ENCODE measurements at places on chromosomes 6 and 20.

GRCh38 chr20:52003415-52003814 lies 188.2 kb downstream of the ZFP64 start:
- peak; percentile 62 for DNase-seq

DNA sequence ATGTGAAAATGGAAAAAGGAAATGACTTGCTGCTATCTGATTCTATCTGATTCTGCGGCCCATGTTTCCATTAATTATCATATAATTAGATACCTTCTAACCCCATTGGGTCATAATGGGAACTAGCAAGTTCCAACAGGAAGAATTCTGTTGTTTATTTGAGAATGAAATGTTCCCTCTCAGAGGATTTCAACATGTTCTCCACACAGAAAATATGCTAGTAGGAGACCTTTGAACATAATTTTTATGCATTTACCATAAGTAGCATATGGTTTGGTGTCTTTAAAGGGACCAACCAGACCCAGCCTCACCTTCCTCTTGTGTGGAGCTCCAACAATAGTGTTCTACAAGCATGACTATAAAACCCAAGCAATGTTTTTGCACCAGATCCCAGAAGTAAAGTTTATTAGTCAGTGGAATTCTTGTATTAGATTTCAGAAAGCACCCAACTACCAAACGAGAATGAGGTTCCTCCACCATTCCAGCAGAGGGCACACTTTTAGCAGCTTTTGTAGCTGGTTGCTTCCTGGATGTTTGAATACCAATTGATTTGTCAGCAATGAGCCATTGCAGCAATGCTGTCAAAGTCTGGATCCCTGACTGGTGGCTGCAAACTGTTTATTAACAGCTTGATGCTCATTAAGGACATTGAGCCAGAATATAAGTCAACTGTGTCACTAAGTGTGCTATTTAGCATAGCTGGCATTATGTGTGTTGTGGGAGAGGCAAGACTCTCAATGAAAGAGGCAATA lies 143.6 kb upstream of the GJE1 start:
- DNase-seq = peak; percentile 19

- no peak for DNase-seq
Measured at GRCh38 chr6:147595961-147596360, 87.5 kb downstream of the SAMD5 start.

- no peak for DNase-seq
Measured at GRCh38 chr6:83633609-83634008, 75.3 kb downstream of the SNAP91 start.

DNA sequence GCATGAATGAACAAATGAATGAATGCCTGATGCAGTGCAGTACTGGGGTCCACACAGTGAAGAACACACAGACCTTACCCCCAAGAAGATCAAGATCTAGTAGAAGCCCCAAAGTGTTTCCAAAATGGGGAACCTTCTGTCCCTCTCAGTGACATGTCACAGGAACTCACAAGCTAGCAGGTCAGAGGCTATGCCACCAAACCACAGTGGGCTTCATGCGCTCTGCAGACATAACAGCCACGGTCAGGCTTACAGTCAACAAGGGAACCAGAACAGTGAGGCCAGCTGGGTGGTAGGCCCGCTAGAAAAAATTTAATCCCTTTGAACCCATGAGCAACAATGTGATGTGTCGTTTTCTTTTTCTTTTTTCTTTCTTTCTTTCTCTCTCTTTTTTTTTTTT lies 20.2 kb upstream of the ARFGEF2 start:
- no peak for DNase-seq

- DNase-seq = no peak
Measured at GRCh38 chr20:40571639-40572038, 117.4 kb downstream of the MAFB start.

DNA sequence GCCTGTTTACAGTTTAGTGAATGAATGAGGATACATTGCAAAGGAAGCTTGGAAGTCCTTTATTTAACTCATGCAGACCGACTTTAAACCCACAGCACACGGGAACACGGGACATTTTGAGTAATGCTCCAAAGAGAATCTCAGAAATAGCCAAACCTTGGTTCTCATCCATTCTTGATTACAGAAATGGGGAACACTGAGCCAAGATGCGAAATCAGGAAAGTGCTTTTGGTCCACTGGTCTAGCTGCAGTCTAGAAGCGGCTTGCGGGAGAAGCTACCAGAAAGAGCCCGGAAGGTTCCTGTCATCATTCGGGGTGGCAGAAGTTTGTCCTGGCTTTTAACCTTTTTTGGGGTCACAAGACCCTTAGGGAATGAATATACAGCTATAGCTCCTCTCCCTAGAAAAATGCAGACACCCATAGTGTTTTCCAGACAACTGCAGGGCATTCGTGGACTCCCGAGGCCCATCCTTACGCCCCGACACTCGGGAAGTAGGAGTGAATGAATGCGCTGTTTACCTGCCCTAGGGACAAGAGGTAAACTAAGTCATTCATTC lies 475 bp upstream of the TMEM181 start:
- no peak for DNase-seq

GRCh38 chr6:51626391-51626790 lies 461.0 kb downstream of the PKHD1 start:
- DNase-seq = no peak

- no peak for DNase-seq
Measured at GRCh38 chr6:157429248-157429647, 48.3 kb downstream of the ZDHHC14 start.

DNA sequence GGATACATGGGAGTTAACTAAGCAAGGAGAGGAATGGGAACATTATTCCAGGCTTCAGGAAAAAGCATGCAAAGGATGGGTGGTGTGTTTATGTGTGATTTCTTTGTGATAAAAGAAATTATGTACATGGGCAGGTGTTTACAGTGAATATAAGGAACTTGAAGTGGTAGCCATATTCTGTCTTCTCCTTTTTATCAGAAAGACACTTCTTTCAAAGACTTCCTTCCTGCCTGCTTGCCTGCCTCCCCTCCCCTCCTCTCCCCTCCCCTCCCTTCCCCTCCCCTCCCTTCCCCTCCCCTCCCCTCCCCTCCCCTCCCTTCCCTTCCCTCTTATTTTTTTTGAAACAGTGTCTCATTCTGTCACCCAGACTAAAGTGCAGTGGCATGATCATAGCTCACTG lies 14.4 kb downstream of the CYB5R4 start:
- DNase-seq = no peak

- DNase-seq = no peak
Measured at GRCh38 chr6:85672623-85673022, 29.9 kb upstream of the SYNCRIP start.

DNA sequence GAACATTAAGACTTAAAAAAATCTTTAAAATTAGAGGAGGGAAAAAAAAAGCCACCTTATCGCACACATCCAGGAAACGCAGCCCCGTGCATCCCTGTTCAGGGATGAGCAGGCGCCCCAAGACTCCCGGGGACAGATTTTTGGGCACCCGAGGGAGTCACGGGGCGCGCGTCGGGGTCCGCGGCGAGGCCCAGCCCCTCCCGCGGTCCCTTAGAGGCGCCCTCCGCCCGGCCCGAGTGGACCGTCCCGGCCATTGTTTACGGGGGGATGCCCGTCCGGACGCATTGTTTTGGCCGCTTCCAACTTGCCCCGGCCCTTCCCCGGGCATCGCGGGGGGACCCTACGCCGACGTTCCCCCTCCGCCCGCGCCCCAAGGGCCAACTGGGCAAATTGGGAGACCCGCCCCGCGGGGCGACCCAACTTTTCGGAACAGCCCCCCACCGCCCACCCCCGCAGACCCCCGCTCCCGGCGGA lies 610 bp downstream of the ZNF217 start:
- DNase-seq = no peak

- no peak for DNase-seq
Measured at GRCh38 chr6:106757267-106757666, 127.9 kb downstream of the QRSL1 start.

DNA sequence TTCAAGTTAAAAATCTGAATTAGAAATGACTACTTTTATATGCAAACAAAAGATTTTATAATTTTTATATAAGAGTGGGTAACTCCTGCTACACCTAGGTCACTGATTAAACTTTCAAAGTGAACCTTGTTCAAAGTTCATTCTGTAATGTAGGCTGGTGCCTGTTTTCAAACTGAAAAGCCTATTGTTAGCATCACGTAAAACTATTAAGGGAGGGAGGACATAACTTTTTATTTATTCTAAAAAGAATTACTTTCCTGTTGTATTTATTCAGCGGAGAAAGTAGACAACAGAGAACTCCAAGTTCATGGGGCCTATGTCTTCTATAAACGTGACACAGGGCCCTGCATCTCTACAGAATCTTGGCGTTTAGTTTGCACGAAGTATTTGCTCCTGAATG lies 27.4 kb downstream of the FERMT1 start:
- DNase-seq = no peak

DNA sequence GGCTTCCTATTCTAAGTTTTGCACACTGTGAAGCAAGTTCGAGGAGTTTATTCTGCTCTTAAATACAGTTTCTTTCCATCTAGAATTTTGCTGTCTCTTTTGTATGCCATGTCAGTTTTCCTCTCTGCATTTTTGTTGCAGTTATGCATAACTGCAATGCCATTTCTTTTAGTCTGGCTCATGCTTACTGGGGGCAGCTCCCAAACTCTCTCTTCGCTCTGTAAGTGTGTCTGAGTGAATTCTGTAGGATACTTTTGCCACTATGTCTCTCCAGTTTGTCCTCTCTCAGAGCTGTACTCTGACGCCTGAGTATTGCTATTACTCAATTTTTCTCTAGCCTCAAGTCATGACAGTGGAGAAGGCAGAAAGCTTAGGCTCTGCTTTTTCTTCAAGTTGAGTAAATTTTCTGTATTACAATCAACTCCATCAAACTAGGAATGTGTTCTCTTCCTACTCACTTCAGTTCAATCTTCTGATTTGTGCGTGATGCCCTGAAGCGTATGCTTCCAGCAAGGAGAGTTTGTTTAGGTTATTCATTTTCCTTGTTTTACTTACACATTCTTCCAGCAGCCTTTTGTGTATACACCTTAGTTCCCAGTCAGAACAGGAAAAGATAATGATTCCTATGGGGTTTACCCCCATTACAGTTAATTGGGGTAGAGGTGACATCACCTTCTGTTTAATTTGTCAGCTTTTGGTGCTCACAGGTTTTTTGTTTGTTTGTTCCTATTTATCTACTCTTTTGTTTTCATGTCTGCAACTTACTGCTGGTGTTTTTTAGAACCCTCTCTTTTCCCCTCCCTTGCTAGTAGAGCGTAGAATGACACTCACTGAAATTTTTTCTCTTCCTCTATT lies 430.9 kb downstream of the BCKDHB start:
- DNase-seq = no peak

DNA sequence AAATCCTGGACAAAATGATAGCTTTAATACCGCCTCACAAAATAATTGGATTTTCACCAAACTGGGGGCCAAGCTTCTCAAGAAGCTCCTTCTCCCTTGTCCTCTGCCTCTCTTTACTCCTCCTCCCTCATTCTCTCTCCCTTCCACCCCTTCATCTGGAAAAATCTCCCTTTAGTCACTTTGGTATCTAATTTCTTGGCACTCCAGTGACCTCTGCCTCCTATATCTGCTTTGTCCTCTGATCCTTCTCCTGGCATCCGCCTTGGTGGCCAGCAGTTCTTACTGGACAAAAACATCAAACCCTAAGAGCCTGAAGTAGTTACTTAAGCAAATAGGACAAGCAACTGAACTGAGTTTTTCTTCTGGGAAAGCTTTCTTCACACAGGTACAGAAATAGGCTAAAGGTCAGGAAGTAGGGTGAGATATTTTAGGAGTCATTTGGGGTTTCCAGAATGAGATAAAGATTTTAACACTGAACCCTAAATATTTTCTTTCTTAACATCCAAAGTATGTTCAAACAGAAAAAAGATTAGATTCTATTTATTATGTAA lies 220.7 kb downstream of the ARHGAP18 start:
- no peak for DNase-seq

DNA sequence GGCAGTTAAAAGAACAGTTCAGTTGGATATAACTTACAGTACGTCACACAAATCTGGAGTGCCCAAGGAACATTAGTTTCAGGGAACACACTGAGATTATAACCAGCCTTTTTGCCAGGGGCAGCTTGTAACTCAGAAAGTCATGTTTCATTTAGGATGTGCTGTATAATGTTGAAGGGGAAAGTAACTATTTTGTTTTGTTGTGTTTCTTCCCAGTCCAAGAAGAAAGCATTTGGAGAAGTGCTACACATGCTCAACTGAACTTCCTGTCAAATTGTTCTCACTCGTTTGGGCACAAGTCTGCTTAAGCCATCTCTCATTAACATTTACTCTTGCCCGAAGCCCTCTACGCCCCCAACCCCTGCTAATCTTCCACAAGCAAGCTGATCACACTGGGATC lies 157.9 kb downstream of the BTBD9 start:
- no peak for DNase-seq

GRCh38 chr6:484746-485145 lies 93.2 kb downstream of the IRF4 start:
- no peak for DNase-seq

DNA sequence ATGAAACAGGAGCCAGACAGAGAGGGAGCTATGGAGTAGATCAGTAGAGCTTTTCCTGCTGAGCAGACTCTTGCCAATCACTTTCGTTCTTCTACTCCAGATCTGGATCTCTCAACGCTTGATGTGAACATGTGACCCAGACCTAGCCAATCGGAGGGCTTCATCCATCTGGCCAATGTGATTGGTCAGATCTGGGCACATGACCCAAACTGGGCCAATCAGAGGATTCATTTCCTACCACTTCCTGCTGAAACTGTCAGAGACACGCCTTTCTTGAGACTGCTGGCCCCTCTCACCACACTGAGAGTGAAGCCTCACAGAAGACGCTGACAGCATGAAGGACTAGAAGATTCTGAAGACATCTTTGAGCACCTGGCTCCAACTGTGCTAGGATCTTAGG lies 44.2 kb upstream of the ZMYND8 start:
- DNase-seq = no peak

- no peak for DNase-seq
Measured at GRCh38 chr20:22985239-22985778, 49.8 kb upstream of the SSTR4 start.

Data from NCI-H1417 treated with DMSO at 0.1 percent for 48 hours (cell line).